Activated CD4-positive, alpha-beta T cell treated with anti-CD3 and anti-CD28 coated beads, Interleukin-2, amount 50 U/mL, for 24 hours (primary cell): ENCODE measurements at places on chromosomes 11 and 22.

DNA sequence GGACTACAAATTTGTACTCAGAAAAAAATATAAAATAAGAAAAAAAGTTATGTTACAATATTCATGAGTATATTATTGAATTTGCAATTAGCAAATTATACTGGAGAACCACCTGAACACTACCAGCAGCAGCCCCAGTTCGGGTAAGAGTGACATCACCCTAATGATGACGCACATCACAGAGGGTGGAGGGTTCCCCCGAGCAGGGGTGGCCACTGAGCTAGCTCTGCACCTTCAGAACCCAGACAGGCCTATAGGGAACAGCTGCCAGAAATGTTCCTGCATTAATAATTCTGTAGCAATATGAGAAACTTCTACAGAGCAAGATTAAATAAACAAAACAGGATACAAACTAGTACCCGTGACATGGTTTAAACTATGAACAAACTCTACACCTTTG is 17.5 kb upstream of the ARAP1 start:
- no peak for DNase-seq

DNA sequence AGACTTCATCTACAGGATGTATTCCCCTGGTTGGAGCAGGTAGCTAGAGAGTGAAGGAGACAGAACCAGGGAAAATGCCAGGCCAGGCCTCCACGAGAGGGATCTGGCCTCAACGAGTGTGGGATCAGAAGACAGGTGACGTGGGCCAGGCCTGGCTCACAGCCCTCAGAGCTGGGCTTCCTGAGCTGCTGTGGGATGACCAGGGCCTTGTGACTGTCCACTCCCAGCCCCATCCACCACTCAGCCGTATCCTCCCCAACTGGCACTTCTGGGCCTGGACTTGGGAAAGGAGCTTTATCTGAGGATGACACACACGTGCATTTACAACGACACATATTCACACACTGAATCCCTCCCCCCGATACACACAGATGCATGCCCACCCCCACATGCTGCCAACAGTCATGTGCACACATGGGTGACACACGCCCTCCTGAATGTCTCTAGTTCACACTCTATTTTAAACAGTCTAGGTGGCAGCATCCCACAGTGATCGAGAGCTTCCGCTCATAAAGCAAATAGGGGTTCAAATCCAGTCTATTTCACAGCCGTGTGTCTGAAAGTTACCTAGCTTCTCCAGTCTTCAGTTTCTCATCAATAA is 93.1 kb downstream of the TP53I11 start:
- no peak for DNase-seq

DNA sequence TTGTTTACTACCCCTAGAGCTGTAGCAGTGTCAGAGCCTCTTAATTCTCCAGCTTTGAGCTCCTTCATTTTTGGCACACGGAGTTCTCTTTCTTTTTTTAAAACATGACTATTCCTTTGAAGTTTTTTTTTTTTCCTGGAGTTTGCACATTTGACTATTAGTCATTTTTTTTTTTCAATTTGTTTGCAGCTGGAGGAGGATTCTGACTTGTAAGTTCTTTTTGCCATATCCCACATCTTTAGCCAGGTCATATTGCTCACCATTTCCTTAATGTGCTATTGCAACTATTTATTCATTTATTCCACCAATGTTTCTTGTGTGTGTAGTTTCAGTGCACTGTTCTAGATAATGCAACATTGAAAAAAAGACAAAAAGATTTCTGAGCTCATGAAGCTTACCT is 166.3 kb upstream of the ARHGAP20 start:
- no peak for DNase-seq

DNA sequence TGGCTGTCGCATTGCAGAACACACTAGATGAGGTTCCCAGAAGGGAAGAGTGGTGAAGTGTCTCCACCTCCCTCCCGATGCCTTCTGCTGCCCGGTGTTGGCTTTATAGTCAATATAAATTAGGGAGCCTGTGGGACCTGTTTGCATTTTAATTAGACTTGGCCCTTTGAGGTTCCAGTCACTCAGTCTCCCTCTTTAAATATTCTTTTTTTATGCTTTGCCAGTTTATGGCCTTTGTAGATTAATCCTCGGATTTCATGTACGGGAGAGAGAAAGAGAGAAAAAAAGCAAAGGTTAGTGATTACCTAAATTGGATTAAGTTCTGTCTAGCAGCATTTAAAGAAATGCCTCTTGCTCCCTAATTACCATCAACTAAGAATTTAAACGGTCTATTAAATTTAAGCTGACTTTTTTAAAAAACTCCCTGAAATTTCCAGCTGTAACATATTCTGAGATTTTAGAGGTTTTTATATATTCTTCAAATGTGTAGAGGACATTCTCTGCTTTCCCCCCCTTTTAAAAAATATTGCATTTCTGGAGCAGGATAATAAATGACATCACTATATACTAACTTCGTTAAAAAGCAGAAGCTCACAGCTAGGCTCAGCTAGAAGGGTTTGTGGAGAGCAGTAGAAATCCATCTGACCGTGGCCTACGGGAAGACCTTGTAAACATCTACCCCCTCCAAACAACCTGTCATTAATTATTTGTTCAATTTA is 84.4 kb downstream of the PRR5L start:
- DNase-seq: no peak

- no peak for DNase-seq
These were observed 9.4 kb downstream of the C11orf97 start for GRCh38 chr11:94521684-94522083.

- no peak for DNase-seq
These were observed 842 bp downstream of the ARFGAP2 start for GRCh38 chr11:47175746-47176327.

DNA sequence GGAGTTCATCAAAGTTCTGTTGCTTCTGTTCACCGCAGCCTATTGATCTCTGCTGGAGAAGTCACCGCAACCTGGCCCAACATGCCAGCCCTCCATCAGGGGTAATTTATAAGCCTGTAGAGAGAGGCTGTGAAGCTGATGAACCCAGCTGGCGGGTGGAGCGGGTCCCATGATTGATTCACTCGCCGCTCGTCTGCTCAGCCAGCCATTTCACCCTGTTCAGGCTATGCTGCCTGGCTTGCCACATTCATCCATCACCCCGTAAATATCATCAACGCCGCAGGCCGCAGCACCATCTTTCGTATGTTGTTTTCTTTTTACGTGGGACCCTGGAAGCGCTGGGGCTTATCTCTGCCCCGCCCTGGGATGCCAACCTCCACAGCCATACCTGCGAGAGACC is 116.7 kb upstream of the OPCML start:
- DNase-seq: no peak

DNA sequence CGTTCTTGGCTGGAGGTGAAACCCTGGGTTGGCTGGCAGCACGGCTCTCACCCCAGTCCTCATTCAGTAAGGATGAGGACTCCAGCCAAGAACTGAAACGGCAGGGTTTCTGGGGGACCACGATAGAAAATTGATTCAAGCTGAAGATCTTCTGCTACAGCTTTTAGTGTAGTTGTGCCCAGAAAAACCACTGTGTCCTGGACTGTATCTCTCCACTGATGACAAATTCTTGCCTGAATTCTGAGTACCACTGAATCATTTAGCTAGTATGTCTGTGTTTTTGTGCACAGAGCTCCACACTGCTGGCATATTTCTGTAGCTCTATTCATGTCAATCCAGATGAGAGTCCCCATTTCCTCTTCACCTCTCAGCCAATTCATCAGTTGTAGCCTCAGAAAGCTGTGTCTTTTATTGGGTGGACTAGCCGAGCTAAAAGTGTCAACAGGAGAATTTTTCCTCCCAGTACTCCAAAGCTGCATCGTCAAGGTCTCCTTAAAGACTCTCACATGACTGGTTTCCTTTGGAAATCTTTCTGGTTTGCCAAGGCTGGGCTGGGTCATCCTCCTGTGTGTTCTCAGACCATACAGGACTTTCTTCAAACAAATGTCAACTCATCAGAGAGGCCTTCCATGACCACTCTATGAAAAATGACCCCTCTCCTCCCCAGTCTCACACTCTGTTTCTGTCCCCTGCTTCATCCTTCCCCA is 144.6 kb downstream of the LDLRAD3 start:
- DNase-seq: no peak

- peak; percentile 27 for DNase-seq
These were observed 46.4 kb downstream of the EIF3F start for GRCh38 chr11:8033305-8034105.

DNA sequence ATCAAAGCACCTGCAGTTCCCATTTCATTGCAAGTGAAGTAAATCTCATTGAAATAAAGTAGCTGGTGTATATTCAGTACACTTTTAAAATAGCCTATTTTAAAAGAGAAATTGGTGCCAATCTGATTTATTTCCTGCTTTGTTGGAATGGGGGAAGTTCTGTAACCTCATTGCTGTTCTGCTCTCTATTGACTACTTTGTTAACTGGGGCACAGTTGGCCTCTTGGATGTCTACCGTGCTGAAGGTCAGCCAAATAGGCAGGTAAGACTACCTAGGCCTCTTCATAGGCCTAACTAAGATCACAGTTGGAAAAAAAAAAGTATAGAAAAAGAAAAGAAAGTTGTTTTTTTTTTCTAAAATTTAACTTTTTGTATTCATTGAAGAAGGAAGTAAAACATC is 9.2 kb downstream of the CTNND1 start:
- DNase-seq: no peak

DNA sequence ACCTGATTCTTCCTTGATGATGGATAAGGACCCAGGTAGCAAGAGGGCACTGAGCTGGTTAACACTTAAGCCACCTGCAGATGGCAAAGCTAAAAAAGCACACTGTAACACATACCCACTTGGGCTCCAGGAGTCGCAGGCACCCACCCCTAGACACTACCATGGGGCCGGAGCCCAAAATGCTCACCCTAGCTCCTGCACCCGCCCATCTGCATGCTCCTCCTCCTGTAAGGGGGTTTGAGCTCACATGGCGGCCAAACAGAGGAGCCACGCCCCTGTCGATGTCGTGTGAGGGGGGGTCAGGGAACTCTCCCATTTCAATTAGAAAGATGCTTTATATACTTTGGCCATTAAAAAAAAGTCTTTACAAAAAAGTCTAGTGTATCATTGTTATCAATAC is 370.7 kb downstream of the DLG2 start:
- no peak for DNase-seq

GRCh38 chr22:24444251-24444650 is 16.9 kb downstream of the ADORA2A start:
- no peak for DNase-seq

- DNase-seq: no peak
These were observed 81.9 kb downstream of the TP53I11 start for GRCh38 chr11:44868455-44869421.

- DNase-seq: no peak
These were observed 34.1 kb upstream of the CRTAM start for GRCh38 chr11:122804161-122804560.

GRCh38 chr11:3022982-3023381 is 30.9 kb upstream of the NAP1L4 start:
- DNase-seq: no peak
